ENCODE measurements at places on chromosomes 3 and 15.

GRCh38 chr3:76859596-76859995 lies 180.3 kb upstream of the ROBO2 start:
- no peak for DNase-seq

DNA sequence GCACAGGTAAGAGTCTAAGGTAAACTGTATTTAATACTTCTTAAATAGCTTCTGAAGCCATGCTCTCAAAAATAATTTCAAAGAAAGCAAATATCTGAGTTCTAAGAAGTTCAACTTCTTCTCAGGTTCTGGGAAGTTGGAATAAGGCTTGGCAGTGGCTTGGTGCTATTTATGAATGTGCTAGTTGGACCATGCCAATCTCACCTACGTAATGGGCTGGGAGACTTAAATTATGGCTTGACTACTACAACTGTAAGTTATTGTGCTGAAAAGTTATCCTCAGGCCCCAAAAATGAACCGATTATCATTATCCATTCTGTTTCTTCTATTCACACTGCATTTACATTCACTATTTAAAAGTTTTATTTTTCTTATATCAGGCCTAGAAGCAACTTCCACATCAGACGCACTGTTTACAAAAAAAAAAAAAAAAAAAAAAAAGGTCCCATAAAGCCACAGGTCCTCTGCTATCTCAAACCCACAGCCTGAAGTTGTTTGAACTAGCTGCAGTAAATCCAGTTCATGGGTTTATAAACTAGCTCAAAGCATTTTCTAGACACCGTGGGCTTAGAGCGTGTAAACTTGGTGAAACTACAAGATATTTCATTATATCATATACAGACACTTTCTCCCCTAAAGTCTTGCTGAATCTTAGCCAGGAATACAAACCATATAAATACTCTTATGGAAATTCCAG lies 3.4 kb downstream of the LRIG1 start:
- no peak for DNase-seq

DNA sequence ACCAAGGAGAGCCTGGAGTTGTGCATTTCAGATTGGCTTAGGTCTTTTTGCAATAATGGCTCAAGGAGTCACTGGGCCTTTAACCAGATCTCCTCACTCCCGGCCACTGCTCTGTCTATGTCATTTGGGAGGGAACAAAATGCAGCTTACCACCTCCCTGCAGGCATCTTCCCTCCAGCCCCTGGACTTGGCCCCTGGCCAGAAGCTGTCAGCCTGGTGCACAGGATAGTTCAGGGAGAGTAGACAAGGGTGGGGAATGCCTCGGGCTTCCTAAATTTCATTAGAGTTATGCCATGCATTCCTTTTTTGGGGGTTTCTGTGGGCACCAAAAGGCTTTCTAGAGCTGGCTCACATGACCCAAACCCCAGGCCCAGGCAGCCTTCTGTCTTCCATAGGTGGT lies 70.2 kb upstream of the HRH1 start:
- DNase-seq, result no peak

GRCh38 chr3:177314897-177315296 lies 117.6 kb upstream of the TBL1XR1 start:
- DNase-seq, result no peak

GRCh38 chr3:178584722-178585380 lies 48.6 kb downstream of the KCNMB2 start:
- no peak for DNase-seq

GRCh38 chr3:132622148-132622547 lies 25.1 kb downstream of the ACKR4 start:
- DNase-seq, result no peak

DNA sequence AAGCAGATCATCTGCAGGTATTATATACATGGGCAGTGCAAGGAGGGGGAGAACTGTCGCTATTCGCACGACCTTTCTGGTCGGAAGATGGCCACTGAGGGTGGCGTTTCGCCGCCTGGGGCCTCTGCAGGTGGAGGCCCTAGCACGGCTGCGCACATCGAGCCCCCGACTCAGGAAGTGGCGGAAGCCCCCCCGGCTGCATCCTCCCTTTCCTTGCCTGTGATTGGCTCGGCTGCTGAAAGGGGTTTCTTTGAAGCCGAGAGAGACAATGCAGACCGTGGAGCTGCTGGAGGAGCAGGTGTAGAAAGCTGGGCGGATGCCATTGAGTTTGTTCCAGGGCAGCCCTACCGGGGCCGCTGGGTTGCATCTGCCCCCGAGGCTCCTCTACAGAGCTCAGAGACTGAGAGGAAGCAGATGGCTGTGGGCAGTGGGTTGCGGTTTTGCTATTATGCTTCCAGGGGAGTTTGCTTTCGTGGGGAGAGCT lies 639 bp downstream of the MKRN3 start:
- DNase-seq, result no peak

DNA sequence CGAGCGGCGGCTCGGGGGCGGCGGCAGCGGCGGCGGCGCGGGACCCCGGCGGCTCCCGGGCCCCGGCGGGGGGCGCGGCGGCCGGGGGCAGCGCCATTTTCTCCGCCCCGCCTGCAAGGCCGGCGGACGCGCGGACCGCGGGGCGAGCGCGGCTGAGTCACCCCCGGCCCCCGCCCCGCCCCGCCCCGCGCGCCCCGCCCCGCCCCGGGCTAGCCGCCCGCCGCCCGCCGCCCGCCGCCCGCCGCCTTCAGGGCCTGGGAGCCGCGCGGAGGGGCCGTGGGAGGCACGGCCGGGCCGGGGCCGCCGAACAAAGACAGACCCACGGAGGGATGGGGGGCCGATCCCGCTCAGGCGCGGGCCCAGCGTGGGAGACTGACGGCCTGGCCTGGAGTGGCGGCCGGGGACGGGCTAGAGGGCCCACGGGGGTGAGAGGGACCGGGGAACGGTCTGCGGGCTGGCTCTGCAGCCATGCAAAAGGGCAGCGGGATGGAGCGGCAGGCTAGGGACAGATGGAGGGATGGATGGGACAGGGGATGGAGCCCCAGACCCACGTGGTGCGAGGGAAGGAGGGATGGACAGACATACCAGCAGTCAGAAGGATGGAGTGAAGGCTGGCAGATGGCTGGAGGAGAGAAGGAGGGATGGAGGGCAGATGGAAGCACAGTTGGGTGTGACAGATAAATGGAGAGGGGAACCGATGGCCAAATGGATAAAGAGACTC lies at the start of gene EIF4E3:
Gene EIF4E3, minus strand, starts transcription at position 132 of the 721 bp plus-strand sequence. Its CDS starts 35 bp downstream, at position 97.
- DNase-seq, result no peak

GRCh38 chr3:150407808-150408220 lies 284 bp upstream of the TSC22D2 start:
- no peak for DNase-seq

DNA sequence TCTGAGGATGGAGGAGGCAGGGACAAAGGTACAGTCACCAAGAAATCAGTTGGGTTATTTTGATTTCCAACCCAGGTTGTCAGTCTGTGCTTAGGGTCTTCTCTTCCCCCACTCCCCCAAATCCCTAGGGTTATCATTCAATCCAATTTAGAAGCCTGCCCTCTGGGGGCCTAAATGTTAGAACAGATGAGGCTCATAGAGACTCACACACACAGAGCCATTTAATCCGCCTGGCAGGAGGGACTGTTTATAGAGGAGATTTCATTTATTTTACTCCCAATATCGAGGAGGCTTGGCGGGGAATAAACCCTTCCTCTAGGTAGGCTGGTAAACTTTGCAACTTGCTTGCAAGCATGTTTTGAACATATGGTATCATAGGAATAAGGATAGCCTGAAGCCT lies 52.8 kb downstream of the RHCG start:
- no peak for DNase-seq

DNA sequence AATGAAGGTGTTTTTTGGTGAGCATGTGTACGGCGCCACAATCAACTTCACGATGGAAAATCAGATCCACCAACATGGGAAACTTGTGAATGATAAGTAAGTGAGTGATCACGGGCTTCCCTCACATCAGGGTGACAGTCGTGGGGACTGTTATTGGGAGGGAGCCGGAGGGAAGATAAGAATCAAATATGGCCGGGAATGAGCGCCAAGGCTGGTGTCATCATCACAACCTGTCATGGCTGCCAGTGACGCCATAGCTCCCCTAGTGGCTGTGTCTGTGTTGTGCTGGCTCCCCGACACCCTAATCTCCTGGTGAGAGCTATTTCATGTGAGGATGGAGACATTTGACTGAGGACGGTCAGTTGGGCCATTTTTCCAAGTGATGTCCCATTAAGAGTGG lies 168.5 kb downstream of the SV2B start:
- no peak for DNase-seq

GRCh38 chr15:100022806-100023205 lies 289.6 kb upstream of the LYSMD4 start:
- no peak for DNase-seq

DNA sequence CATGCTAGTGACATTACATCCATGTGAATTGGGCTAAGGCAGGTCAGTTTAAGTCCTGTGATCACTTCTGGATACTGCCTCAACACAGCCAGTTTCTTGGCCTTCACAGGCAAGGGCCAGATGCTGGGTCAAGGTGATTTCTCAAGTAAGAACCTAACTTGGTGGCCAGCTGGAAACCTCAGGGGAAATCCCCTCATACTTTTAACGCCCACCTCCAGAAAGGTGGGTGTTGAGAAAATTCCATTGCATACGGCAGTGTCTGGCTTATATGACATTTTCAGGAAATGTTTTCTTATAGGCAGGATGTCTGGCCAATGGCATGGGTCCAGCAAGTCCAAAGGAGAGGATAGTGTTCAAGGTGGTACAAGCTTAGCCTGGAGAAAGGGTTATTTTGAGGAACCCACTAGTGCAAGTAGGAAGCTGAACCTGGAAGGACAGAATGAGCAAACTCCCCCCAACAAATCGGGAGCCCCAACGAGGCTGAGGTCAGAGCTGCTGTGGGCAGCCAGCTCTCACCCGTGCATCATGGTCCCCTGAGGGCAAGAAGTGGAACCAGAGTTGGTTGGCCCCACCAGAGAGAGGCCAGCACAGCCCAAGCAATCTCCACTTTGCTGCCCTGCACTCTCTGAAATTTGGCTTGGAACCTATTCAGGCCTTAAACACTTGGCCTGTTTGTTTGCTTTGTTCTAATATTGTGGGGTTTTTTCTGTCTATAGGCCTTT lies 135.4 kb downstream of the PDE8A start:
- no peak for DNase-seq

- DNase-seq, result no peak
Observed at GRCh38 chr3:161343540-161343939, 27.8 kb downstream of the SPTSSB start.

DNA sequence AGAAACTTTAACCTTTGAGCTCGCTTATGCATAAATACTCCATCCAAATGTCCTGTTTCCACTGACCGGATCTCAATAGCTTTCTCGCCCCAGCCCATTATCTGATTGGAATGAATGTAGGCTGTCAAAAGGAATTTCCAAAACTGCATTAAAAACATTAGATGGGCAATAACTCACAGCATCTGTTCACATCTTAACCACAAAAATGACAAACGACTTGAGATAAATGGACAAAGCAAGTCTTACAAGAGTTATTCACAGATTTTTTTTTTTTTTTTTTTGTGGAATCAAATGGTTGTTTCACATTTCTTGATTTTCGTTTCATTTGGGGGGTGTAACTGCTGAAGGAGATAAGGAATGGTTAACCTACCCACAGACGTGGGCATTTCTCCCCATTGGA lies 39.7 kb upstream of the SLC2A2 start:
- DNase-seq, result no peak

DNA sequence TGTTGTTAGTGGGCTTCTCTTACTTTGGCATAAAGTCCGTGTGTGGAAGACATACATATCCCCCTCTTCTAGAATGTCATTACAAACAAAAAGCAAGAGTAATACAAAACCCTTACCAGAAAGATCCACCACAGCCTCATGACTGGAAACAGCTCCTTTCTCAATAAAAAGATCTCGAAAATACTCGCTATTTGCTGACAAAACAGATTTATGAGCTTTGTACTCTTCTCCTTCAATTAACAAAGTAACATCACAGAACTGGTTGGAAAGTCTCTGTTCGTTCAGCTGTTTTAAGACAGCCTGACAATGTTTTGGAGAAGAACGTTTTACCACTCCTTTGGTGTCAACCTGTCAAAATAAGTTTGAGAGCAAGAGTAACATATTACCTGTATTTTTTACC lies 5.9 kb downstream of the ZBTB11 start:
- DNase-seq, result no peak

- no peak for DNase-seq
Observed at GRCh38 chr3:15099364-15100098, 583 bp upstream of the RBSN start.

GRCh38 chr3:16883723-16884083 lies 1.1 kb upstream of the PLCL2 start:
- no peak for DNase-seq

DNA sequence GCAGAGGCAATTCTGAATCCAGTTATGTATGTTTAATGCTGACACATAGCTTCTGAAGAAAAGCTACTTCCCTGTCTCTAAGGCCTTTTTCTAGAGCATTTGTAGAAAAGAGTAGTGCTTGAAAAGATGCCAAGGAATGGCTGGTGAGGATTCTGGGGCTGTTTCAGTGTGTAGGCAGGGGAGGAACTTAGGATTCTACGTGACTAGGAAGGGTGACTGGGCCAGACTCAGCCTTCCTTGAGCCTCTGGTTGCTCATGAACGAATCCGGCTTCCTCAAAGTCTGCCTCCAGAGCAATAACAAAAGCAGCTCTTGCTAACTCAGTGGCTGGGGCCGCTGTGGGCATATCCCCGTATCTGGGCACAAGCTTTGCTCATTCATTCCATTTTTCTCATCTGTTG lies 104.8 kb upstream of the WNT5A start:
- DNase-seq, result peak; percentile 27

GRCh38 chr15:58543664-58544335 lies 112.0 kb downstream of the LIPC start:
- DNase-seq, result no peak

DNA sequence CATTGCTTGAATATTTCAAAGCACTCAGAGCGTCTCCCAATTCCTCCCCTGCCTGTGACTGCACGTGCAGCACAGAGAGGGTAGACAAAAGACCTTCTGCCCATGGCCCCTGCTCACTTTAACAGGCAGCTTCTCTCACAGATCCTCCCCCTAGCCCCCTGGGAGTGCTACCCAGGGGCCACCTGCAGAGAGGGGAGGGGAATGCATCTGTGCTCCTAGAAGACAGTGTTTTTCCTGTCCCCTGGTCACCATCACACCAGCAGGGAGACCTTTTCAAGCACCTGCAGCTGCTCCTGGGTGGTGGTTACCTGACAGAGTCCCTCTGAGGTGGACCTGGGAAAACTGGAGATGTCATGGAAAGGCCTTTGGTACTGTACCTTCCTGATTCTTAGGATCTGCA lies 56.7 kb upstream of the PRR23C start:
- no peak for DNase-seq

DNA sequence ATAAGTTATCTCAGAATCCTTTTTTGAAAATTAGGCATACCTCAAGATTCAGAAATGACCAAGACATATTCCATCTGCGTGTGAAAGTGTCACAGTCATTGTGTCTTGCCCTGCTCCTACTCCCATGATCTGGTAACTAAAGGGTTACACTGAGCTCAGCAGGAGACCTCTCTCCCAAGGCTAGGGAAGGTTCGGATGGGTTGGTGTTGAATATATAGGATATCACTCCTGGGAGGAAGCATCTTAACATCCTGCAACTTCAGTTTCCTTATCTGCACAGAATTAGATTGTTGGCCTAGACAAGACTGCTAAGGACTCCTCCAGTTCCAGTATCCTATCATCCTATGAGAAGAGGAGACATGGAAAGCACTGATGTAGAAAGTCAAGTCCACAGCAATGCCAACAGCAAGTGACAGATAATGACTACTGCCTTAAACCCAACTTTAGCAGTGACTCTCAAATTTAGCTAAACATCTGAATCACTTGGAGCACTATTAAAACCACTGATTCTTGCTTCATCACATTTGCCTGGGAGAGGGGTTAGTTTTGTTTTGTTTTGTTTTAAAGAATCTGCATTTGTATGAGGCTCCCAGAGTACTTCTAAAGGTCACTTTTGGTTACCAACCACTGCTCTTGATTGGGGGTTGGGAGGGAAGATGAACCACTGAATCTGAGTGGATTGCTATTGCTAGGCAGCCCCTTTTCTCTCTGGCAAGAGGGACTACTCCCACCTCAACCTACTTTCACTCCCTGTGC lies 9.7 kb downstream of the ADAMTS9 start:
- DNase-seq, result no peak
